ENCODE measurements at places on chromosomes 3 and 15. TPM values are rescaled to one million over a fixed set of nuclear protein-coding genes. Genes with fewer than 3 reads are reported as not detected.
A peak's percentile ranks its signal among the peaks of the same experiment; 100 is the strongest.

TMEM158 gene
- total RNA-seq = 5.7 TPM

GRCh38 chr15:25478313-25478712 is 39.5 kb upstream of the UBE3A start:
- no peak for DNase-seq

GRCh38 chr3:127418560-127419147 is 130.8 kb upstream of the PRR20G start:
- no peak for DNase-seq

DNA sequence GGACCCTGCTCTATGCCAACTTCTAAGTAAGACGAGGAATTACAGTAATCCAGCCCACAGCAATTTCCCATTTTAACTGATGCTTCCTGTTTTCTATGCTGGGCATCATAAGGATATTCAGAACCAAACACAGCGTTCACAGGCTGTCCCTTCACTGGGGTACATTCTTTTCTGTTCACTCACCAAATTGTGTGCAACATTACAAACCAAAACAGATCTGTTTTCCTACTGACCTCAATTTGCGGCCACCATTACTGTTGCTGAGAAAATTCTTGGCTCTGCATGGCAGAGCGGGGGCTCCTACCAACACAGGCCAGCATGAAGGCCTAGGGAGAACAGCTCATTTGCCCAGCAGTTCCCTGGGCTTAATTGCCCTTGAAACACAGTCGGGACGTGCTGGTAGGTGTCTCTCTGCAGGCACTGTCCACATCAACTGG is 76.5 kb downstream of the MYO1E start:
- DNase-seq = no peak

C3orf70 gene
- total RNA-seq = 2.9 TPM

ATP10A gene
- 27.2 TPM for total RNA-seq

DNA sequence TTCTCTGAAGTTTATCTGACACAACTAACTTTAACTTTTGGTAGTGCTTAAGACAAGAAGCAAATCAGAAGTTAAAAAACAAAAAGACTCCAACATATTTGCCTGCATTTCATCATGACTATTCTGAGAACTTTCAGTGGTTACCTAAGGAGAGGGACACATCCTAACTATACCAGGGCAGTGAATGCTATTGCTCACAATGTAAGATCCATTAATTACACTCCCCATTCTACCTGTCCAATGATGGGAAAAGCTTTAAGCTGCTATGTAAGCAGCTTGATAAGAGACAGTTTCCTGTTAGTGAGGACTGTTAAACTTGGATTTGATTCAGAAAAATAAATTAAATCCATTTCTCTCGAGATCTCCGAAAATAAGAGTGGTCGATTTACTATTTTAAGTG is 37.5 kb downstream of the SERPINI1 start:
- DNase-seq = no peak

DNA sequence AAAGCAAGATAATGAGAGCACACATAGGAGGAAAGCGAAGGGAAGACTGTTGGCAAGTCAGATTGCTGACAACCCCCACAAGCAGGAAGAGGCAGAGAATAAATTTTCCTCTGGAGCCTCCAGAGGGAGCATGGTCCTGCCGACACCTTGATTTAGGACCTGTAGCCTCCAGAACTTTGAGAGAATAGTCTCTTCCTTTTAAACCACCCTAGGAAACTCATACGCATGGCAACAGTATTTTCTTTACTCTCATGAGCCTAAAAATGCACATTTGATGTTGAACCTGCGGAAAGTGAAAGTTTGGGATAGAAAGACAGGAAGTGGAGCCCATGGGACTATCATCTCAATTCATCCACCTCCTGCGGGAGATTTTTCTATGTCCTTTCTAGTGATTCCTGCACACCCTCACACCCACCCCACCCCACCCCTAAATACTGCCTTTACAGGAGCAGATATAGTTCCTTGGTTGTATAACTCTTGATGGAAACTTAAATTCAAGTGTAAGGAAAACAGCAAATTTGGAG is 116.7 kb upstream of the LPP start:
- no peak for DNase-seq

DNA sequence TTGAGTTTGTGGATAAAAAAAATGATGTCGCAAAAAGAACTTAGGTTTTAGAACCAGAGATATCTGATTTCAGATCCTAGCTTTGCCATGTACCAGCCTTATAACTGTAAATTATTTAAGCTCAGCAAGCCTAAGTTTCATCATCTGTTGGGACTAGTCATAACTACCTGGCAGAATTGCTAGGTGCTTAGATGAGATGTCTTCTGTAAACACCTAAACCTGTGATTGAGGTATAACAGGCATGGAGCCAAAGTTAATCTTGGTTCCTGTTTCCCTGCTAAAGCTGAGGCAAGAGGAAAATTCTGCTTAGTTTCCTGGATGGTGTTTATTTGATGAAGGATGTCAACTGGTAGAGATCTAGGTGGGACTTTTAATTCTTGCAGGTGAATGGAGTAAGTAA is 331.3 kb upstream of the RBMS3 start:
- no peak for DNase-seq

PLSCR5 gene
- total RNA-seq = not detected

GRCh38 chr3:108100906-108101660 is 10.3 kb upstream of the CD47 start:
- DNase-seq = no peak

ANKRD34C gene
- not detected for total RNA-seq

GRCh38 chr3:38382506-38383080 is 36.0 kb downstream of the XYLB start:
- peak; percentile 11 for DNase-seq

DNA sequence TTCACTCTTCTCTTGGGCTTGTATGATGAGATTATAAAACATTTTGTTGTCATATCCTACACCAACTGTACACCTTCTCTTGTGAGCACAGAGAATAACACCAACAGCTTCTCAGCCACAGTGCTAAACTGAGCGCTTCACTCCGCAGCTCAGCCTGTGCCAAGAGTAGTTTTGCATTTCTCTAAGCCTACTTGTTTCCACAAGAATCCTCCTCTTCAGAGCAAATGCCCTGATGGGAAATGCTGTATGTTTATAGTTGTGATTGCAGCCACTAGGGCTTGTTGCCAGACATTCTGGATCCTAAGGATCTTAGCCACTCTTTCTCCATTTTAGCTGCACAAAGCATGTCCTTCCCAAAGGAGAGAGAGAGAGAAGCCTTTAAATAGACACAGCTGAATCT is 138.8 kb upstream of the PLXND1 start:
- no peak for DNase-seq

DNA sequence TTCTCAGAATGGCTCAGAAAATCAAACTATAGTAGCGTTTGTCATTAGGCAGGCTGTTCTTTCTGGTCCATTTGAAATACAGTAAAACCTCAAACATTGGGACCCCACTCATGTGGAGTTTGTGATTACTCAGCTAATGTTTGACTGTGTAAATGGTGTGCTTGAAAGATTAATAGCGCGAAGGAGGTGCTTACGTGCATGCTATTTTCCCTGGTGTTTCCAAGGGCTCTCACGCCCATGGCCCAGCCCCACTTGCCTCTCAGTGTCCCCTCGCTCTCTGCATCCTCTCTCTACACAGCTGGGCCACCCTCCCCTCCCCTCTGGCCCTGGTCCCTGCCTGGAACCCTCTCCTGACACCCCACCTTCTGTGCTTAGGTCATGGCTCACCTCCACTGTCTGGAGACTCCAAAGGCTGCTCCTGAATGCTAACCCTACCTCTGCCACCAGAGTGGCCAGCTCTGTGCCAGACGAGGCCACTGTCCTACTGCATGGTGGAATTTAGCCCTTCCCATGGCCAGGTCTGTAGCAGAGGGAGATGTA is 194.2 kb downstream of the PLCL2 start:
- no peak for DNase-seq

DNA sequence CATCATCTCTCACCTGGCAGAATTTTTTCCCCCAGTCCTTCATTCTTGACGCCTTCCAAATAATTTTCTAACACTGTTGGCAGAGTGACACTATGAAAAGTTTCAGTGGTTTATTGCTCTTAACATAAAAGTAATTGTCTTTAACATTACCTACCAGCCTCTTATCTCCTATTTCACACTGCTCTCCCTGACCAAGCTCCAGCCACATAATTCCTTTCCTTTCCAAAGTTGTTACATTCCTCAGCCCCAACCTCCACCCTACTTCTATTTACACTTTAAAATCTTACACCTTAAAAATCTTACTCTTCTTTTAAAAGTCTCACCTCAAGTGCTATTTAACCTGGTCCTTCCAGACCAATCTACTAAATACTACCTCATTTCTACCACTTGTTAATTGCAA is 2.8 kb downstream of the DPPA4 start:
- no peak for DNase-seq

ITIH1 gene
- not detected for total RNA-seq

DNA sequence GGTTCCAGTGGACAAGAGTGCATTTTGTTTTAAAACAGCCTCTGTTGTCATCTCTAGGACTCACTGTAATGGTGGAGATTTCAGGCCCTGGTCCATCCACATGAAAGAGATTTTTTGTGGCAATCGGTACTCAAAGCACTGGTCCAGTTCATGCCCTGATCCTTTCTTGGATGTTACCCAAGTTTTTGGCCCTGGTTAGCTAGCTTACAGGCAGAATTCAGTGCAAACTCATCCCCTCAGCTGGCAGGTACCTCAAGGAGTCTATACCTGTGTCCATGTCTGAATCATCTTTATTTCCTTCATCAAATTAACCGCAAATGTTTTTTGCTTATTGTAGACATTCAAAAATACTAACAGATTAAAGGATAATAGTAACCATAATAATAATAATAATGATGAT is 13.7 kb upstream of the MEF2A start:
- DNase-seq = no peak

DNA sequence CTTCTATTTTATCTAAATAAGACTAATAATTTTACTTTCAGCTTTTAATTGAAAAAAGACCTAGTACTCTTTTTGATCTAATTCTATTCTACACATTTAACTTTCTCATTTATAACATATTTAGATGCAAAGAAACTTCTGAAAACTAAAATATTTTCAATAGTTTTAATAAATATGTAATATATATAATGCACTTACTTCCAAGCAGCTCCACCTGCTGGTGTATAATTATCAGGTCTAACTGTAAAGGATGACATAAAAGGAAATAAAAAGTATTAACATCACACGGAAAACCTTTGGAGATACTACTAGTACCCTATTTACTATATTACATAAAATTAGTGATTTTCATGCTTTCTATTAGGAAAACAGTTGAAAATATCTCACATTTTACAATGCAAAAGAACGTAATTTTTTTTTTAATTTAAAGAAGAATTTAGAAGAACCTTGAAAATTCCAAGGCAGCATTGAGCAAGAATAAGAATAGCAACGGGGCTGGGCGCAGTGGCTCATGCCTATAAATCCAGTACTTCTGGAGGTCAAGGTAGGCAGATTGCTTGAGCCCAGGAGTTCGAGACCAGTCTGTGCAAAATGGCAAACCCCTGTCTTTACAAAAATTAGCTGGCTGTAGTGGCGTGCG is 10.2 kb downstream of the PLSCR5 start:
- DNase-seq = no peak

TRIM59 gene
- total RNA-seq = 0.48 TPM

DNA sequence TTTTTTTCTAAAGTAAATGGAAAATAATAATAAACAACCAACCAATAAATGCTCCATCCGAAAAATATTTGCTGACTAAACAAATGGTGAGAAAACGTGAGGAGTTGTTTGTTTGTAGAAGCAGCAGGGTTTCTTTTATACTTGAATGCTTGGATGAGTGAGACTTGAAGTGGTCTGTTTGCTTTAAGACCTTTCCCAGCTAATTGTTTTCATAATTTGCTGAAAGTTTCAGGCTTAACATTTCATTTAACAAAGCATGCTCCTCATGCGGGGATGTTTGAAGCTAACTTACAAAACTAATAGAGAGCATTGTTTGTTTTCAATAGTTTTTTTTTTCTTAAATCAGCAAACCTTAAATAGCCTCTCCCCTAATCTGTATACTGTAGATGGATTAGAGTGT is 484.6 kb downstream of the ROBO2 start:
- DNase-seq = no peak

DNA sequence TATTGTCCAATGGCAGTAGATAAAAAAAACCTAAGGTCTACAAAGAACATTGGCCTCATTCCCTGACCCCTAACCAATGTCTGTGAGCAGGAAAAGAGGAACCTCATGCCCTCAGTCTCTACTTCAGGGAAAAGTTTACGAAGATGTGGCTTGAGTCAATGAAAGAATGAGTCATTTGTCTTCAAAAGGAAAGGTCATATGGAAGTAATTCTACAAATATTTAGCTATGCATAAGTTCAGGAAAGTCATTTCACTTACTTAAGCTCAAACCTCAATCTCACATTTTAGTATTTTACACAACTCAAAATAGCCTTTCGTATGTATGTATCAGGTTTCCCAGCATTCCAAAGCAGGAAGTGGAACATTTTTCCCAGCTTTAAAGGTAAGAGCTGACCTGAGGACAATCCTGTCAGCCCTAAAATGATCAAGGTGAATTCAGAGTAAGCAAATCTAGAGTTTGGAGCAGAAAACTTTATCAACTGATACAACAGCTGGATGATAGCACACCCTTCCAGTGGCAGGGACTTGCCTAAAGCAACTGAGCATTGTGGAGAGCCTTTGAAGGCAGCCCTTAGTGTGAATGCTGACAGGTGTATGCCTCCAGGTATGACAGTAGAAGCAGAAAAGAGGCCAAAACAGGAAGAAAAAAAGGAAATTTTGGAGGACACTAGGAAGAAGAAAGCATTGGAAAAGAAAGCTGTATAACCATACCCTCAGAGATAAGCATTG is 53.9 kb upstream of the ACKR4 start:
- DNase-seq = no peak

- no peak for DNase-seq
Observed at GRCh38 chr3:20324664-20325478, 138.9 kb upstream of the SGO1 start.

FAM162A gene
- 29.1 TPM for total RNA-seq

GOLGA8H gene
- 0.45 TPM for total RNA-seq

DNA sequence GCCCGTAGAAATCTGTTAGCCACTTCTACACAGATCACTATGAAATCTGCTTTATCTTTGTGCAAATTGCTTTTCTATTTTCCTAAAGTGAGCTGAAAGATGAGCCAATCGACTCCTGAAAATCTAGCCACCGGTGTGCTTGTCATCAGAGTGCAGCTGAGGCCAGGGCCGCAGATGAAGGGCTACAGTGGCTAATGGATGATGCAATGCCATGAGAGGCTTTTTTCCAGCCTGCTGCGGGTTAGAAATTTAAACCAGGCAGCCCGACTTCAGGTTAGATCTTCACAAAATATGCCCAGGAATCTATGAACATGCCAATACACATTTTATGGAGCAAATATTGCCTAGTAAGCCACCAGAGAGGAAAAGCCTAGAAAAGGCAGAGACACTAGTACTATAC is 948.2 kb upstream of the CFAP20DC start:
- DNase-seq = no peak

DNA sequence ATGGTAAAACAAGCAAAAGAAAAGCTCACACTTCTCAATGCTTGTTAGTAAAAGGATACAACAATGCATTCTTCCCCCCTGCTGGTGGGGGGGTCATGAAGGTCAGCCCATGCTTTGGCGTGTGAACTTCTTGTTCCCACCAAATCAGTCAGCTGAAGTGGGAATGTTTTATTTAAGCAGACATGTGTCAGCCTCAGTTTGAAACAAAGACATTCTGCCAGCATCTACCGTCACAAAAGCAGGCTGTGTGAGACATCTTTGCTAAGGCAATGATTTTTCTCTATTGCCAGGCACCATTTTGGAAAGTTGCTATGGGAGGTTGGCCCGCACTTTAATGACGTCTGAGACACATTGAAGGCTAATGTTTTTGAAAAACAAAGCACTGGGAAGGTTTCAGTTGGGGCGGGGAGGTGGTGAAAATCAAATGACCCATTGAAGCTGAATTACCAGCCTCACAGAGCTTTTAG is 206.6 kb downstream of the TLE3 start:
- no peak for DNase-seq

All from mesenteric fat pad (tissue), 1 donor.